Activated T-cell treated with anti-CD3 and anti-CD28 coated beads, Interleukin-2, amount 50 U/mL, for 48 hours (primary cell): ENCODE measurements at places on chromosomes 6 and 20.

DNA sequence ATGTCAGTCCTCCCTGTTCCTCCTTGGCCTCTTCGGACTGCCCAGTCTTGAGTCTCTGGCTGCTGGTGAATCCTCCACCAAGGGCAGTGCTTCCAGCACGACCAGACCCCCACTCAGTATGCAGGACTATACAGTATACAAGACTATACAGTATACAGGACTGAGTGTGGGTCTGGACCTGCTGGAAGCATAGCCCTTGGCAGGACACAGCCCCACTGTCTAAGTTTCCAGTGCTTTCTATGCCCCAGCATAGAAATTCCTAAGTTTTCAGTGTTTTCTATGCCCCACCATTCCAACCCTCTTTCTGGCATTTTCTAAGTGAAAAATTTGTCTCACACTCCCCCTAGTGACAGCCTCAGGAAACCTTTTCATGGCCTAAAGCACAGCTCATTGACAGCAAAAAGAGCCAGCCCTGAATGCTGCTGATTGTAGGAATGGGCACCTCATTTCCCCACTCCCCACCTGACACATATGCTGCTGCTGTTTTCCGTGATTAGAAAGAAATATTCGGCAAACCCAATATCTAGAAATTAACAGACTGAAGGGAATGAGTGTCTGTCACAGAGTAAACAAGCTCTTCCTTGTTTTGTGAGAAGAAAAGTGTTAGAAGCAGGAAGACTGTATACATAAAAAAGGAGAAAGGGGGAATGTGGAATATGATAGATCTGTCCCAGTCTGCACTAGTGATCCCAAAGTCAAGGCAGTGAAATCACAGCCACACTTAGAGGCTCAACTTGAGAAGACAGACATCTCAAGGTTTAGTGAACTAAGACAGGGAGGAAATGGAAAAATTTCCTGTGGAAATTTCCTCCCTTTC, 206.9 kb downstream of the IBTK start:
- DNase-seq = peak; percentile 14

DNA sequence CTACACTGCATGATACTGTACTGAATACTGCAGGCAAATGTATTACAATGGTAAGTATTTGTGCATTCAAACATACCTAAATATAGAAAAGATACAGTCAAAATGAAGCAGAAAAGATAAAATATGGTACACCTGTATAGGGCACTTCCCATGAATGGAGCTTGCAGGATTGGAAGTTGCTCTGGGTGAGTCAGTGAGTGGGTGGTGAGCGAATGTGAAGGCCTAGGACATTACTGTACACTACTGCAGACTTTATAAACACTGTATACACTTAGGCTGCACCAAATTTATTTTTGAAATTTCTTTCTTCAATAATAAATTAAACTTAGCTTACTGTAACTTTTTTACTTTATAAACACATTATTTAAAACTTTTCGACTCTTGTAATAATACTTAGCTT, 213.1 kb downstream of the ATXN1 start:
- DNase-seq = no peak

- DNase-seq = no peak
Measured at GRCh38 chr20:13158369-13158768, 62.7 kb upstream of the ISM1 start.

DNA sequence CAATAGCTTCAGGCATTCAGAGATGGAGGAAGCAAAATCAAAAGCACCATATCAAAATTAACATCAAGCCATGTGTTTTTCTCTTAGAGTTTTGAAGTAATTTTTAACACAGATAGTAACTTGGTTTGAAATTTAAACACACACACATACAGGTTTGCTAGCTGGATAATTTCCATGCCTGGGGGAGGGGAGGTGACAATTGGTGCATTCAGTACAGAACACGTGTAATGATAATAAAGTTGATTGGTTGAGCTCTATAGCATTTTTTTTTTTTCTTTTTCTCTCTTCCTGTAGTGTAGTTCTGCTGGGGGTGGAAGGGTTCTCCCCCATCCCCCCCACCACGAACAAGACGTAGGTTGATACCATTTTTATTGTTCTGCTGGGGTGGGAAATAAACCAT, 564.8 kb downstream of the LMBRD1 start:
- no peak for DNase-seq

DNA sequence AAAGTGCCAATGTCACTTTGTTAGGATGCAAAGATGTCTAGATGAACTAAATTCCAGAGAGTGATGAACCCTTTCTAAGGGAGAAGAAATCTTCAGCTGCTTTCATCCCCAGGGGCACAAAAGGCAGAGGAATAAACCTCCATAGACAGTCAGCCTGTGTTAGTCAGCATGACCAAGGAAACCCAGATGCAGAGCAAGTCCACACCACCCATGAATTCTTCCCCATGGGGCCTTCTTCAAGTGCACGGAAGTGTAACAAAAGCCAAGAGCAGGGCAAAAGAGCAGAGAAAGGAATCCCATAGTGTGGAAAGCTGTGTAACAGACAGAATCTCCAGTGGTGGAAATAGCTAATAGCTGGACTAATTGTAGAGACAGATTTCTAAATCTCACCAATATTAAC, 50.0 kb downstream of the DCDC2 start:
- DNase-seq = no peak
